ENCODE measurements at places on chromosomes 1 and 21.
A peak's percentile ranks its signal among the peaks of the same experiment; 100 is the strongest.

DNA sequence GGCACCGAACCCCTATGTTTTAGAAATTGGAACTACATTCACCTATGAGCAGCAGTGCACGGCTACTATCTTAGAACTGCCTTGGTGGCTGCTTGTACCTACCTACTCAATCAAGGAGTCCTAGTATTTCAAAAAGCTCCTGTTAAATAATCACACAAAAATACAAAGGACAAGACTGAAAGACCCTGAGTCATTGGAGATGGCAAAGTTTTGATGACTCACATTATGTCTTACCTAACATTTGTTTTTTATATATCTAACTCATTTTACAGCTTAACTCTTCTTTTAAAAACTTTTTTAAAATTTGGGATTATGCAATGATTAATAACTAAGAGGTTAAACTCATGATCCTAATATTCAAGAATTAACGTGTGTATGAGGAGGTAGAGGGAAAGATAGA is 1206.0 kb upstream of the TMPRSS15 start:
- no peak for DNase-seq

DNA sequence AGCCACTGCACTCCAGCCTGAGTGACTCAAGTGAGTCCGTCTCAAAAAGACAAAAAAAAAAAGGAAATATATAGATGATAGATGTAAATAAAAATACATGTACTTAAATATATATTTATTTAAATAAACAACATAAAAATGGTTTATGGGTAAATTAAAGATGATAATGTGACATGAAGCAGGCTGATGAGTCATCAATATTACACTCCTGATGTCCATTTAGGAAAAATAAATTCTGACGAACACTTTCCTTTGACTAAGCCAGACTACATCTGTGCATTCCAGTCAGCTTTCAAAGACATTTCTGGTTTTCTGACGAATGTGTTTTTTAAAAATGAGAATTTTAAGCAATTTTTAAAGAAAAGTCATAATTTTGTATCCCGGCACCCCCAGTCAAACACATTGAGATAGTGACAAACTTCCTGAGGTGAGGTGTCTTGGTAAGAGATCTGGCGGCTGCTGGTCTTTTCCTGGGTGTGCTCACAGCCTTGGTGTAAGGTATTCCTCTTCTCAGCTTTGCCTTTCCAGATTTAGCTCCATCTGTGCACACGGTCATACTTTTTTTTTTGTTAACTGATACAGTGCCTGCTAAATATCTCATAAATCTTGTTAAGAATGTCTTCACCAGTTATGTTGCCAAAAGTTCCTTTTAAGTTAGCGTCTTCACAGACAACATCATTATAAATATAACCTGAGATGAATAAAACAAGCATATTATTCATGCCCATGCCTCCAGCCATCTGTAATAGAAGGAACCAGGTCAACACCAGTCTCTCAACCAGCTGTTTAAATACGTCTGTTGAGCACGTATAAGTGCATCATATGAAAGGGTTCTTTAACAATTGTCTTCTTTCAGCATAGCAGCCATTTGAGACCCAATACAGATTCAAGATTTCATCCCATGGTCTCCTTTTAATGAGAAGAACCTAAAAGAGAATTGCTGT is 214.5 kb upstream of the PLD5 start:
- no peak for DNase-seq

DNA sequence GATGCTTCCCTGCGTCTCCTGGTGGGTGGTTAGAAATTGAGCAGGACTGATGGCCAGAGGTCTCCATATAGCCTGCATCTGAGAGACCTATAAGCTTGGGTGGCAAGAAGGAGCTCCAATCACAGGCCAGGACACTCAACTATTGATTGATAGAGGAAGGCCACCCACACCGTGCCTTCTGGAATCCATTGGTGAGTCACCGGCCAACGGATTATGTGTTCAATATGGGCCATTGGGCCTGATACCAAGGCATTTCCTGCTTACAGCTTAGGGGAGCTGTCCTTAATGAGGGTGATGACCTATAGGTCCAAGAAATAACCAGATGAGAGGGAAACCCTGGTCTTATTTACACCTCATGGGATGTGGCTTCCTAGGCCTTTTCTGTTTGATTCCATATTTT is 115.1 kb downstream of the PLPP3 start:
- DNase-seq, result no peak

DNA sequence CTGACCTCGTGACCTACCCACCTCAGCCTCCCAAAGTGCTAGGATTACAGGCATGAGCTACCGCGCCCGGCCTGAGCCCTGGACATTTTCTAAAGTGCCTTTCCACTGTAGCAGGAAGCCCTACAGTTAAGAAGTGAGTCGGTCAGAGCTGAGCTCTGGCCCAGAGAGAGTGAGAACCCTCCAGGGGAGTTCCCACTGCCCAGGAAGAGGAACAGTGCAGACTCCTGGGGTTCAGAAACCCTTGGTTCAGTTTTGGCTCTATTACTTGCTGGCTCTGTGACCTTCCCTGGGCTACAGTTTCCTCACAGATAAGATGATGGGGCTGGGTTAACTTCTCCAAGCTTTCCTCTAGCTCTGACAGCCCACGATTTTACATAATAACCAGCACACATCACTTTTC is 20.9 kb downstream of the SLC9A1 start:
- DNase-seq, result no peak

DNA sequence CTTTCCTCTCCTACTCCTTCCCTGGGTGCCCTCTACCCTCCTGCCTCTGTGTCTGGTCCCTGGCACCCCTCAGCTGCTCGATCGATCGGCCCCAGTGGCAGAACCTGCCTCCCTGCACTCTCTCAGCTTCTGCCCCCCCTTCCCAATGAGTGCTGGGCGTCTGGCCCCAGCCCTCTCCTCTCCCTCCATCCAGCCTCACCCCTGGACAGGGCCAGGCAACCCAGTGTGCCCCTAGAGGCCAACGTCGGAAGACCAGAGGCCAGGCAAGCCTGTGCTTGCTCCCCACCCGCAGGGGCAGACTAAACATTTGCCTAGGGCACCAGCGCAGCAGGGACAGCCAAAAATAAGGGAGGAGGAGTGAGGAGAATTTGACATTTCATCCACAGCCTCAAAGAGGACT is 43.5 kb downstream of the LGR6 start:
- DNase-seq, result peak; percentile 25

DNA sequence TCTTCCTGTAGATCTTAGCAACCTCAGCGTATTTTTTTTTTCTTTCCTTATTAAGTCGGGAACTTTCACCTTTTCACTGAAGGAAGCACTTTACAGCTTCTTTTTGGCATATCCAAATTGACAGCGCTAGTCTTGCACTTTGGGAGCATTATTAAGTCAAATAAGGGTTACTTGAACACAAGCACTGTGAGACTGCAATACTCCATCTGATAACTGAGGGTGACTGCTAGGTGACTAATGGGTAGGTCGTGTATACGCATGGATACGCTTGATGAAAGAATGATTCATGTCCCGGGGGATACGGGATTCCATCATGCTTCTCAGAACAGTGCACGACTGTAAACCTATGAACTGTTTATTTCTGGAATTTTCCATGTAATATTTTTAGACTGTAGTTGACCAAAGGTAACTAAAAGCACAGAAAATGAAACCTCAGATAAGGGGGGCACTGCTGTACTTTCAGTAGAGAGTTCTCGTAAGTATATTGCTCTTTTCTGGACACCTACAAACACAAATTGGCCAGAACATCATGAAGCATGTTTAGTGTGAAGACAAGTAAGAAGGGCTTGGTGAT is 364.7 kb downstream of the SMYD3 start:
- no peak for DNase-seq

GRCh38 chr21:9837946-9838737 is 683.2 kb upstream of the TPTE start:
- DNase-seq, result no peak

DNA sequence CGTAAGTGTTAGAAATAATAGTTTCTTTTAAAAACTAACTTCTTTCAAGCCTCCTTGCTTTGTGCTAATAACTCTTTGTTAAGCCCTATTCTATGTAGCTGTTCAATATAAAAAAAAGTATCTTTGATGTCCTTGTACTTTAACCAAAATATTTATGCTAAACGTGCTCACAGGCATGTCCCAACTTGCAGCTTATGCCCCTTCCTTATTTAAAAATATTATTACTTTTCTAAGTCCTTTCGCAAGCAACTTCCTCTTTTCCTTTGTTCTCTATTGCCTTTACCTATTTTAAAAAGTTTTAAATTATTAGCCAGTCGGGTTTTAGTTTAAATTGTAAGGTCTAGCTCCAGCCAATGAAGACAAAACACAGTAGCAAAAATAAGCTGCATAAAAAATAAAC is 43.4 kb upstream of the NBPF3 start:
- DNase-seq, result peak; percentile 29

GRCh38 chr21:41726058-41726558 is 40.7 kb downstream of the RIPK4 start:
- no peak for DNase-seq

DNA sequence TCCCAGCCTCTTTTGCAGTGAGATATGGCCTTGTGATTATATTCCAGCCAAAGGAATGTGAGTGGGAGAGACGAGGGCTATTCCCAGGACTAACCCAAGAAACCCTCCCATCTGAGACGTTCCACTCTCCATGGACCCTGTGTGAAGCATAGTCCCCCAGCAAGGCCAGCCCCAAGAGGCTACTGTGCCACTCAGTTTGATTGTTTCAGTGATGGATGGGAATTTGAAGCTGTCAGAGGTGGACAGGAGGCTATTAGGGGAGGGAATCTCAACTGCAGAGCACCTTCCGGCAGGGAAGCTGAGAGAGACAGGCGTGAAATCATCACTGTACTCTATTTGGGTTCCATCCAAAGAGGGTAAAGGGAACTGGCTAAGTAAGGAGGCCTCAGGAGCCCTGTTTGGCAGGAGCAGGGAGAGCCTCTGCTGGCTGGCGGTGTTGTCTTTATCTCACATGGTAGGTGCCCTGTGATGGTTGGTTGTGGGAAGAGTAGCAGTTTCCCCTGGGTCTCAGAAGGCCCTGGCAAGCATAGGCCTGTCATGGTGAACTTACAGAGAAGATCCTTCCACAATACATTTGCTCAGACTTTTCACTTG is 3.4 kb upstream of the TEX35 start:
- DNase-seq, result no peak

- no peak for DNase-seq
These were observed 11.9 kb upstream of the DUSP10 start for GRCh38 chr1:221753828-221754188.

GRCh38 chr21:43884012-43884860 is 19.2 kb downstream of the AGPAT3 start:
- peak; percentile 64 for DNase-seq

DNA sequence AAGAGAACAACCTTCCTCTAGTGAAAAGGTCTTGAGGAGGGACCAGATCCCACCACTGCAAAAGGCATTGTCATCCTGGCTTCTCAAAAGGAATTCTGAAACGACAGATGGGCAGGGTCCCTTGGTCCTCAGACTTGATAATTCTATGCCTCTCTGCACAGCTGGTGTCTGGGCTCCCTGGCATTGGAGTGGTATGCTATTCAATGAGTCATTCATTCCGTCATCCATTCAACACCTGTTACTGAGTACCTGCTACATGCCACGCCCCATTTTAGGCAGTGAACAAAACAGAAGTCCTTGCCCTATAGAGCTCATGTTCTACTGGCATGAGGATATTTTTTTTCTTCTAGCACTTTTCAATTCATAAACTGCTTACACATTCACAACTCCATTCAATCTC is 45.8 kb upstream of the HMGB4 start:
- no peak for DNase-seq

DNA sequence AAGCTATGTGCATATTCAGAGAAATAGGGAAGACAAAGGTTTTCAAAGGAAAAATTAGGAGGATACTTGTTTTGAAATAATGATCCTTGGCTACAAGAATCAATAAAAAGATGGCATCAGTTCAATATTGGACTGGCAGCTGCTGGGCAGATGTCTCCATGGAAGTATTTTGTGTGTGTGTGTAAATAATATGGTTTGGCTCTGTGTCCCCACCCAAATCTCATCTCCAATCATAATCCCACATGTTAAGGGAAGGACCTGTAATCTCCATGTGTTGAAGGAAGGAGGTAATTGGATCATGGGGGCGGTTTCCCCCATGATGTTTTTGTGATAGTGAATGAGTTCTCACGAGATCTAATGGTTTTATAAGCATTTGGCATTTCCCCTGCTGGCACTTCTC is 40.4 kb upstream of the LRRC7 start:
- DNase-seq, result no peak

- DNase-seq, result no peak
These were observed 19.9 kb upstream of the AGO1 start for GRCh38 chr1:35863136-35863535.

GRCh38 chr1:26666855-26667254 is 29.0 kb upstream of the ARID1A start:
- DNase-seq, result no peak

DNA sequence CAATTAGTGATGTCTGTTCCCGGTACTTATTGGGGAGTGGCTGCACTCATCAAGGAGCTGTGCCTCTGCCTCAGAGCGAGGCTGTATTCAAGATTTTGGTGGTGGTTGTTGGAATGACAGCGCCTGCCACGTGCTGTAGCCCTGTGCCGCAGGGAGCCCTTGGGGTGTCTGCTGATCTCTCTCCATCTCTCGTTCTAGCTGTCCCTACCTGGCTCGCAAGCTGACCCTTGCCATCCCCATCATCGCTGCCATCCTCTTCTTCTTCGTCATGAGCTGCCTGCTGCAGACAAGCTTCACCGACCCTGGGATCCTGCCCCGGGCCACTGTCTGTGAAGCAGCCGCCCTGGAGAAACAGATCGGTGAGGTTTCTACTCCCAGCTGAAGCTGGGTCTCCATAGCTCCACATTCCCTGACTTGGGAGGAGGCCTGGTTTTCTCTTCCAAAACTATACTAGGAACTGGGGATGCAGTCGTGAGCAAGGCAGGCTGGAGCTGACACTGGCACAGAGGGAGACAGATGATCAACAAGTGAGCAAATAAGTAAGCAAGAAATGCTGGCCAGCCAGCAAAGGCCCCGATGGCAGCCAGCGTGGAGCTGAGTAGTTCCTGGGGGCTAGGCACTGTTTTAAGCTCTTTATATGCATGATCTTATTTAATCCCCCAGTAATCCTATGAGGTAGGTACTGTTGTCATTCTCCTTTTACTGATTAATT is 5.9 kb downstream of the ZDHHC18 start:
- DNase-seq, result no peak

GRCh38 chr1:229625915-229626831 is at the start of the genes TAF5L and URB2:
Gene TAF5L (minus strand): TSS chr1:229626122. CDS start chr1:229614482, 11,640 bp downstream.
Gene URB2 (plus strand): TSS chr1:229626247. CDS start chr1:229627634, 1,387 bp downstream.
- DNase-seq, result peak; percentile 73

DNA sequence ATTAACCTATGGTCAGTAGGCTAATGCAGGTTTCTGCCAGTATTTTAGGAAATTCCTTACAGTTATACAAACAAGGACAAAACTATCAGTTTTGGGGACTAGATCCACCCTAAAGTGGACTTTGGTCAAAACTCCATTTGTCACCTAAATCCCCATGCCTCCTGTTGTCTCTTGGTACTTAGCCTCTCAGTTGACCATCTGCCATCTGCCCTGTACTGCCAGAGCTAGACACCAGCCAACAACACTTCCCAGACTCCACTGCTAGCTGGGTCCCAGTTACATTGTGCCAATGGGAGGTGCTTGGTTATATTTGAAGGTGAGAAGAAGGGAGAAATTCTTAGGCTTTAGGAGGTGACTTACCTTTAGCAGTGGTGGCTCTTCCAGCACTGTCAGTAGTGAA is 17.0 kb upstream of the BSDC1 start:
- DNase-seq, result no peak

GRCh38 chr1:10536133-10536770 is 61.5 kb downstream of the PEX14 start:
- no peak for DNase-seq

GRCh38 chr1:223233410-223234169 is 90.5 kb upstream of the TLR5 start:
- DNase-seq, result no peak

GRCh38 chr21:42117967-42118780 is 47.1 kb downstream of the UMODL1 start:
- peak; percentile 70 for DNase-seq
